ENCODE measurements at places on chromosomes 1 and 21.

DNA sequence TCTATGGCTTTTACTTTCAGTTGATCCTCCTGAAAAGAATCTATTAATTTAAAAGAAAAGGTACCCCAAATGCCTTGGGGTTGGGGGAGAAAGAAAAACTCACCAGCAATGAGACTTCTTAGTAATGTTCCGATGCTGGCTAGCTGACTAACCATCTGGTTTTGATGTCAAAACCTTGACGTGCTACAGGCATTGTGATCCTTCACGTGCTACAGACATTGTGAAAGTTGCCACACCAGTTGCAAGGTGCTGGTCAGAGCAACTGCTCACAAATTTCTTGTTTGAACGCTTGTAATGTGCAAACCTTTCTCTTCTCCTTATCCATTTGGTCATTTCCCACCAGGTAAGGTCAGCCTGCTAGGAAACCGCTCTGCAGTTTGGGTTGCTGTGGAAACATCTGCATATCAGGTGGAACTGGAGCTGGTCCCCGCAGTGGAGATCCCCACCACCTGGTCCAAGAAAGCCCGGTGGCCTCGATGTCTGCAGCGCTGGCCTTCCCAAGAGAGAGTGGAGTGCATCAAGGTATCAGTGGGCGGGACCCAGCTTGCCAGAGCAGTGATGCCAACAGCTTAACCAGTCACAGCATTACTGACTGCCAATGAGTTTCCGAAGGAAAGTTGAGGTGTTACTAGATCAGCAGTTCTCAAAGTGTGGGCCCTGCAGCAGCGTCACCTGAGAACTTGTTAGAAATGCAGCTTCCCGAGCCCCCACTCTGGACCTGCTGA lies 16.1 kb downstream of the MAB21L3 start:
- no peak for DNase-seq

DNA sequence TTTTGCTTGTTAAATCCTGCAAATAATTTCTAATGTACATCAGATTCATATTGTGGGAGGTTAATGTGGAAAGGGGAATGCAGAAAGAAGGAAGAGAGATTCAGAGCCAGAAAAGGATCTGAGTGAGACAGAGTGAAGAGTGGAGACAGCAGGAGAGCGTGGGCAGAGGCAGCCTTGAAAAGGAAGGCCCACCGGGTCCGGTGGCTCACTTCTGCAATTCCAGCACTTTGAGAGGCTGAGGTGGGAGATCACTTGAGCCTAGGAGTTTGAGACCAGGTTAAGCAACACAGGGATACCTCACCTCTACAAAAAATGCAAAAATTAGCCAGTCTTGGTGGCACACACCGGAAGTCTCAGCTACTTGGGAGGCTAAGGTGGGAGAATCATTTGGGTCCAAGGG lies 222.0 kb upstream of the RAB4A start:
- no peak for DNase-seq

DNA sequence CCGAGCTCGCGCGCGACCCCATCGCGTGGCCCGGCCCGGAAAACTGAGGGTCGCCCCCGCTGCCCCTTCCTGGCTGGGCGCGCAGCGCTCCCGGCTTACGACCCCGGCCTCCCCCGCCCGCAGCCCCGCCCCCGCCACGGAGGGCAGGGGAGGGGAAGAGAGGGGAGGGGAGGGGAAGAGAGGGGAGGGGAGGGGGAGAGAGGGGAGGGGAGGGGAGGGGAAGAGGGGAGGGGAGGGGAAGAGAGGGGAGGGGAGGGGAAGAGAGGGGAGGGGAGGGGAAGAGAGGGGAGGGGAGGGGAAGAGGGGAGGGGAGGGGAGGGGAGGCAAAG lies 6.7 kb upstream of the ANKRD65 start:
- no peak for DNase-seq

DNA sequence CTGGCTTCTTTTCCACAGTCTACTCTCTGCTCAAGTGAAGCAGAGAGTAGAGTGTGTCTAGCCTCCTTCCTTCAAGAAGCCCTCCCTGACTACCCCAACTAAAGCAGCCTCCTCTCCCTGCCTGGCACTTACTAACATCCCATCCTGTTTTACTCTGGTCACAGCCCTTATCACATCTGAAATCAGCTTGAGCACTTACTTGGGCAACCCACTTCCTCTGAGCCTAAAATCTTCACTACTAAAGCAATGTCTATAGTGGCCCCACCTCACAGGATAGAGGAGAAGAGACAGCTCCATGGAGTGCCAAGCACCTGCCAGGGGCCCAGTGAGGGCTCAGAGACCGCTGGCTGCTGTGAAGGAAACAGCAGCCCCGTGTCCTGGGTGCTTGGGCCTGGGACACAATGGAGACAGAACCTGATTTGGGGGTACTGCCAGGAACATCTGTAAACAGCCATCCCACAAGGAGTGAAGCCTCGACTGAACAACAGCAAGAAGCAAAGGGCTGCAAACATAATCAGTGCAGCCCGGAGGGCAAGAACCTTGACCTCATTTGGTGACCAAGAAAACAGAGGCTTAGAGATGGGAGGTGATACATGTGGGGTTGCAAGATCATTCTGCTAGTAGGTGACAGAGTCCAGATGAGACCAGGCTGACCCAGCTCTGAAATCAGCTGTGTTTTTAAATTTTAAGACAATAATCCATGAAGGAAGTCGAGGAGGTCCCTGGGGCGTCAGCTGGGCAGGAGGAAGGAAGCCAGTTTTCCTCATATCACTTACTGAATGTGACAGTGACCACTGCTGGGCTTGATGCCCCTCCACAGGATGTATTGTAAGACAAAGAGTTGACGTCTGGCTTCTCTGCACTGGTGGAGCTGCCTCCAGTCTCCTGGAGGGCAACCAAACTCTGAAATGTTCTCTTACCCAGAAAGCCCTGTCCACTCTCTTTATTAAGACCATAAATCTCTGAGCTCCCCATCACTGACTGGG lies 710.6 kb downstream of the MATN1 start:
- DNase-seq, result no peak

DNA sequence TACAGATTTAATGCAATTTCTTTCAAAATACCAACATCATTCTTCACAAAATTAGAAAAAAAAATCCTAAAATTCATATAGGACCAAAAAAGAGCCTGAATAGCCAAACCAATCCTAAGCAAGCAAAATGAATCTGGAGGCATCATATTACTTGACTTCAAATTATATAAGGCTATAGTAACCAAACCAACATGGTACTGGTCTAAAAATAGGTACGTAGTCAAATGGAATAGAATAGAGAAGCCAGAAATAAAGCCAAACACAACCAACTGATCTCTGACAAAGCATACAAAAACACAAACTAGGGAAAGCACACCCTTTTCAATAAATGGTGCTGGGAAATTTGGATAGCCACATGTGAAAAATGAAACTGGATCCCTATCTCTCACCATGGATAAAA lies 112.3 kb upstream of the TSPAN2 start:
- no peak for DNase-seq

DNA sequence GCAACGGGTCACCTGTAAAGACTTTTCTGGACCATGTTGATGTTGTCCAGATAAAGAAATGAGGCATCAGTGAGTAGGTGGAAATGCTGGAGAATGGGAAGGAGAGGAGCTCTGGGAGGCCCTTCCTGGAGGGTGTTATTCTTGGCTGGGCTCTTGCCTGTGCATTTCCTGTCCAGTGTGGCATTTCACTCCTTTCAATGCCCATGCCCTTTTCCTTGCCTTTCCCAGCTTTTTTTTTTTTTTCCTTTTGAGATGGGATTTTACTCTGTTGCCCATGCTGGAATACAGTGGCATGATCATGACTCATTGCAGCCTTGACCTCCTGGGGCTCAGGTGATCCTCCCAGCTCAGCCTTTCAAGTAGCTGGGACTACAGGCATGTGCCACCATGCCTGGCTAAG lies 11.8 kb downstream of the NOS1AP start:
- no peak for DNase-seq

DNA sequence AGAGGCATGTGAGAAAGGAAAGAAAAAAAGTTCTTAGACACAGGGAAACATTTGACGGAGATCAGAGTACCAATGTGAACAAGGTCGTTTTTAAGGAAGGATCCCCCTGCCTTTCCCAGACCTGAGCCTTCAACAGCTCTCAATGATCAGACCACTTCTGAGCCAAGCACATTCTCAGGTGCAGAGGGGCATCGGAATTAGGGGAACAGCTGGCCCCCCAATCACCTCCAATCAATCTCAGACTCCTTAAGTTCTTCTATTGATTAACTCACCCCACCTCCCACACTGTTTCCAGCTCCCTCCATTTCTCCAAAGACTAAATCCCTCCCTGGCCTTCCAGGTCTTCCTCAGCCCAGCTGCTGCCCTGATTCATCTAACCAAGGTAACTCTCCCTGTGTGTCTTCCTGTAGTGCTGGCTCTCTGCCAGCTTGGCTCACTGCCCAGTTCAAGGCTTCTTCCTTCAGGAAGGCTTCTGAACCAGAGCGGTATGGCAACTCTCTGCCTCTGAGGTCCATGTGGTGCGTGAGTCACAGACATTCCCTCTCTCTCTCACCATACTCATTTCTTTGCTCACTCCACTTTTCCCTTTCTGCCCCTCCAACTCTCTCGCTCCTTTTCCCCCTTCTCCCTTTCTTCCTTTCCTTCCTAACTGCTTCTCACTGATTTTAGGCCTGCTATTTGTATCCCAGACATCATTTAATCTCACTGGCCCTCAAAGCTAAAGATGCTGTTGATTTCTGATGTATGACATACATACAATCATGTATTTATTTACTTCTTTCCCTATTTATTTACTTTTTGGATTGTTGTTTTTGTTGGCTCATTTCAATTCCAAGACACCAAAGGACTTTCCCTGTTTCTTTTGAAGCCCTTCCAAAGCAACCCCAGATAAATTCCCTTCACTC lies 18.1 kb downstream of the CFAP45 start:
- DNase-seq, result no peak

GRCh38 chr1:66747501-66747900 lies 4.8 kb upstream of the DYNLT5 start:
- DNase-seq, result no peak

- DNase-seq, result no peak
These were observed 2.0 kb downstream of the GLUL start for GRCh38 chr1:182389619-182390047.

- DNase-seq, result no peak
These were observed 126.9 kb downstream of the SETD4 start for GRCh38 chr21:35933466-35933865.

- no peak for DNase-seq
These were observed 327.5 kb upstream of the POGK start for GRCh38 chr1:166511761-166512160.

DNA sequence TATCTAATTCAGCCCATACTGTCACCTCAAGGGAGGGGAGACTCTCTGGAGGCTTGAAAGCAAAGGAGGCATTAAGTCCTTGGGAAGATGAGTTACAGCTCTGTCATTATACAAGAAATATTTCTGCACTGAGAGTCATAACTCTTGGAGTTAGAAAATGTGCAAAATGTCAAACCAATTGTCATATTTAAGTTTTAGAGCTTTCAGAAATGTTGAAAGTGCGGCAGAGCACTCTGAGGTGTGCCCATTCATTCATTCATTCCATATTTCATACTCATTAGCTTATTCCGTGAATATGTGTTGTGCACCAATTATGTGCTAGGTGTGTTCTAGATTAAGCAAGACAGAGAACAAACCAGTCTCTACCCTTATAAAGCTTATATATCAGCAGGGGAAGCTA lies 87.1 kb downstream of the HUNK start:
- no peak for DNase-seq

- DNase-seq, result no peak
These were observed 11.8 kb downstream of the KIRREL1 start for GRCh38 chr1:158005224-158005623.

DNA sequence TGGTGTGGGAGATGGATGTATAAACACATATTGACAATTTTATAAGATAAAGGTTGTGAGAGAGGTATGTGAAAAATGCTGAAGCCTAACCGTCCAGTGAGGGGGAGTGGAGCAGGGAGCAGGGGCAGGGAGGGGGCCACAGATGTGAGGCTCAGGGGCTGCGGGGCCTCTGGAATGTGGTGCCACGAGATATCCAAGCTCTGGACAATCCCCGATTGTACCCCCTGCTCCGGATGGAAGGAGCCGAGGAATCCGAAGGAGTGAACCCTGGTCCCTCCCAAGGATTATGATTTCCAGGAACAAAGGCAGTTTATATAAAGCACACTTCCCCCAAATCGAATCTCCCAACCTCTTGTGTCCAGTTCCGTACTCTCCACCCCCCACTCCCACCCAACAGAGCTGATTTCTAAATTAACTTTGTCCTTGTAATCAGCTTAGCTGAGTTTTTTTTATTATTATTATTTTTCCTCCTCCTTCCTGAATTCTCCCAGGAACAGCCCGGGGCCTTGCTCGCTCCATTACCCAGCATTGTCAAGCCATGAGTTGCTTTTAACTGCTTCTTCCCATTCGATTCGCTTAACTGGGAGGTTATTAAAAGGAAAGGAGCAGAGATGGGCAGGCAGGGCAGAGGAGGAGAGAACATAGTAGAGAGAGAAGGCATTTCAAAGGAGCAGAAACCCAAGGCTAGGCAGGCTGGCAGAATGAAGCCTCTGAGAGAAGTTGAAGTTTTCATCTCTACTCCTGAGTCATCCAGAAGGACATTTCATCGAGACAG lies 9.4 kb downstream of the KIRREL1 start:
- DNase-seq, result no peak

DNA sequence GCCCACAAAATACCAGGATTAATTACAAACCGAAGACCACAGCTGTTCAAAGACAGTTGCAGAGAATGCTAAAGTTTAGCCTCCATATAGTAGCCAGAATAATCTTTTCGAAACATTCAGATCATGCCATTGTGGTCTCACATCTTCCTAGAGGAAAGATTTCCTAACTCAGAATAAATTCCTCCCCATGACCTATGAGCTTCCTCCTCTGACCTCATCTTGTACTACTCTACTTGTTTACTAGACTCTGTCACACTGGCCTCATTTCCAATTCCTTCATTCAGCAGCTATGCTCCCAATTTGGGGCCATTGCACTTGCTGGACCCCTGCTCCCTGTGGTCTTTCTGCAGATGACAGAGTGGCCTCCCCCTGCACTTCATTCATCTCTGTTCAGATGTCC lies 71.8 kb upstream of the LRRC53 start:
- DNase-seq, result no peak

DNA sequence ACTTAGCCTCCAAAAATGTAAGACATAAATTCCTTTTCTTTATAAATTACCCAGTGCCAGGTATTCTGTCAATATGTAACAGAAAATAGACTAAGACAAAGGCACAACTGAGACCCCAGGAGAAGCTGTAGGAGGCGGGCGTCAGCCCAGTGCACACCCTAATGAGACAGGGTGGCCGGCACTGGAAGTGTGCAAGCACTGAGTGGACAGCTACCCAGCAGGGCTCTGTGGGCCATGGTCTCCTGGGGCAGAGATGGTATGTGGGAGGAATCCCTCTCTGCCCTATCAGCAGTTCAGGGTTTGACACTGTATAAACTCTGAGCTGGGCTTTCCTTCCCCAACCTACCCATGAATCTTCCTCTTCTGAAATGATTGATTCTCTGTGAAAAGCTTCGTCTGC lies 139.5 kb downstream of the GLIS1 start:
- DNase-seq, result no peak

GRCh38 chr1:25117233-25117823 lies 115.0 kb downstream of the SYF2 start:
- no peak for DNase-seq

DNA sequence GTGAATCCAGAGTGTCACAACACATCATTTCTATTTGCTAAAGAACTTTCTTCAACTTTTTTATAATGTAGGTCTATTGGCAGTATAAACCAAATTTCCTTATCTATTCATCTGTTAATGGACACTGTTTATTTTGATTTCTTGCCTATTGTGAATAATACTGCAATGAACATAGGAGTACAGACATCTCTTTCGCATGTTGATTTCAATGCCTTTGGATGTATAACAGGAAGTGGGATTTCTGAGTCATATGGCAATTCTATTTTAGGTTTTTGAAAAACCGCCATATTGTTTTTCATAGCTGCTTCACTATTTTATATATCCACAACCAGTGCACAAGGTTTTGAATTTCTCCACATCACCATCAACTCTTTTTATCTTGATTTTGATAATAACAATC lies 198.7 kb downstream of the KCNT2 start:
- DNase-seq, result no peak

All from stimulated activated CD8-positive, alpha-beta memory T cell treated with anti-CD3 and anti-CD28 coated beads, Interleukin-4, amount 100 ng/mL, for 1 hour (primary cell).